ENCODE measurements at places on chromosomes 4 and X.
A peak's percentile ranks its signal among the peaks of the same experiment; 100 is the strongest.

GRCh38 chr4:38365748-38366310 lies 298.2 kb upstream of the KLF3 start:
- no peak for DNase-seq

DNA sequence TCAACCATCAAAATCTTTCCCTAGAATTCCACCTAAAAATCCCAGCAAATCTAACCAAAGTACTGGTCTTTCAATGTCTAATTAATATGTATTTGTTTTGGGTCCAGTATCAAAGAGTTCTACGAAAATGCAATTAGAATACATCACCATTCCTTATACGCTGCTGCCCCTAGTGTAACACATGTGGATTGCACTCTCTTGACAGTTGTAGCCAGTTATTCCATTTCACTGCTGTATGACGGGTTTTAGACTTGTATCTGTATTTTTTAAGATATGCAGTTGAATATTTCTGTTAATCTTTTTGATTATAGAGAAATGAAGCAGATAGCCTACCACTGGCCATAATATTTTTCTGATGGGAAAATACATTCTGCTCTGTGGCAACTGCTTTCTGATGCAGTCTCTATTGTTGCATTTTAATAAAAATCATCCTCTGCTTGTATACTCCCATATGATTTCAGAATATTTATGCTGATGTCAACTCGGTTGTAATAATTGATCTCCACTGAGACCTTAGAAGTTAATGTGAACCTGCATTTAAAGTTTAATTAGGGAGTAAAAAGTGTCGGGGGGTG lies 17.1 kb upstream of the PAGE2B start:
- DNase-seq, result peak; percentile 27

DNA sequence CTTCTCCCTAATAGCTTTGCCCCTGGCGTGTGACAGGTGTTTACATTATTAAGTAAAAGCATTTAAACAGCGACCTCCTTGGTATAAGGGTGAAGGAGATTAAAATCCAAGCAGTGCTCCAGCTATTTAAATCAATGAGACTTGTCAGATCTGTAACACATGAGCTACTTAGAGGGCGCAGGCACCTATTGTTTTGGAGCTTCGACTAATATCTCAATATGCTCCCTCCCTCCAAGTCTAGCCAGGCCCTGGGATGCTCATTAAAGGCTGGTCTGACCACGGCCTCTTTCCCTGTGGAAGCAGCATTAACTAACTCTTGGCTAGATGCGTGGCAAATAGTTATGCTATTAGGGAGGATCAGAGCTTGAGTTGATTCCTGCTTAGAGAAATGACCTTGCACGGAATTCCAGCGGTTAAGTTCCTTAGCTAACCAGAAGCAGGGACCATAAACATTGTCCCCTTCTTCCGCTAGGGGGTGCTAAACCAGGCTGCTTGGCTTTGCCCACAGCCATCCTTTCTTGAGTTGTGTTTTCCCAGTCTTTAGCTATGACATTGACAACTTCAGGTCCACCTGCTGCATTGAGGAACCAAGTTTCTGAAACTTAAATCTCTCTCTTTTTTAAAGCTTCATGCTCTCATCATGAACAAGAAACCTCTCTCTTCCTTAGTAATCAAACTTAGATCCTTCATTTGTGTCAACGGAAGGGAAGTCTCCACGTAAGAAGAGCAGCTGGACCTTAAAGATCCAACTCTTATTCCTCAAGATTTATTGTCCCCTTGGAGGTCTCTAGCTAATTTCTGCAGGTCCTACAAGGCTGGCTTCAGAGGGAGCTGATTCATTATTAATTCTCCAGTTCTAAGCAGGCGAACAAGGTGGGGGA lies 80.7 kb upstream of the IGFBP7 start:
- DNase-seq, result peak; percentile 32

DNA sequence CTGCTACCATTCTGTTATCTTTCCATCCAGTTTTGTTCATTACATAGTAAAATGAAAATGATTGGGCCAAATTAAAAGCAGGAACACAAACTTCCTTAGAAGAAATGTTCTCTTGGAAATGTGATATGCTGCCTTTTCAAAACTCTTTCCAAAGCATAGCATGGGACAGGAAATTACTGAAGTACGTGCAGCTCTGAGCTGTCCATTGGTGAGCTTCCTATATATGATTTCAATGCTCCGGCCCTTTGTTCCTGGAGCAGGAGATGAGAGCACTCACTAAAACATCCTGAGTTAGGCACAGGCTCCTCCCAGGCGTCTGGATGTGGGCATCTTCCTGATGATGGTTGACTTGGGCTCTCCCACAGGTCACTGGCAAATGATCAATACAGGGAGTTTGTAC lies 33.0 kb upstream of the ANXA3 start:
- DNase-seq, result no peak

GRCh38 chr4:104915864-104916263 lies 230.8 kb upstream of the TET2 start:
- no peak for DNase-seq

DNA sequence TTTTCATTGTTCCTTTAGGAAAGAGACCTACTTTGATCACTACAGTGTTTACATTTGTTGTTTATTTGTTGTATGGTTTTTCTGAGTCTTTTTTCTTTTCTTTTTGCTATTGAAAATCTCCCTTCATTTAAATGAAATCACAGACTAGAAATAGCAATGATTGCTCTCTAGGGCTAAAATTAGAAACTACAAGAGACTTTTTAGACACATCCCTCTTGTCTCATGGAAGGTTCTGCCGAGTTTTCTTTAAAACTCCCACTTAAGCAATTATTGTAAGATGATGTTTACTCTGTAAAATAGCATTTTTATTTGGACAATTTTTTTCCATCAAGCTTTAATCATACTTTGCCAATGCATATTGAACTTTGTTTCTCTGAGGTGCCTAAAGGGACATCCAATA lies 136.6 kb downstream of the PALLD start:
- DNase-seq, result no peak

DNA sequence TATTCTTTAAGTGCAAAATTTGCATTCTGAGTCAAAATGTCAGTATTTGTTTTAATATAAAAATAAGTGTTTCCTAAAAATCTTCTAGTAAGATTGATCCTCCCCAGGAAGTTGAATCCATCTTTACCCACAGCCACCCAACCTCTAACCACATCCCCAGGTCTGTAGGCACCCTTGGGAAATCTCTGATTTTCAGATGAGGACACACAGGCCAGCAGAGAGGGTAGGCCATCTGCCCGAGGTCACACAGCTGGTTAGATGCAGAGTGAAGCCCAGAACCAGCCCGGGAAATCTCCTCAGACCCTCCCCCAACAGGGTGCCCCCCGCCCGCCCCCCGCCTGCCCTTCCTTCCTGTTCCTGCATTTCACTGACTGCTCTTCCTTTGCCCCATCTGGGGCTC lies 277.5 kb downstream of the FBXW7 start:
- DNase-seq, result no peak

DNA sequence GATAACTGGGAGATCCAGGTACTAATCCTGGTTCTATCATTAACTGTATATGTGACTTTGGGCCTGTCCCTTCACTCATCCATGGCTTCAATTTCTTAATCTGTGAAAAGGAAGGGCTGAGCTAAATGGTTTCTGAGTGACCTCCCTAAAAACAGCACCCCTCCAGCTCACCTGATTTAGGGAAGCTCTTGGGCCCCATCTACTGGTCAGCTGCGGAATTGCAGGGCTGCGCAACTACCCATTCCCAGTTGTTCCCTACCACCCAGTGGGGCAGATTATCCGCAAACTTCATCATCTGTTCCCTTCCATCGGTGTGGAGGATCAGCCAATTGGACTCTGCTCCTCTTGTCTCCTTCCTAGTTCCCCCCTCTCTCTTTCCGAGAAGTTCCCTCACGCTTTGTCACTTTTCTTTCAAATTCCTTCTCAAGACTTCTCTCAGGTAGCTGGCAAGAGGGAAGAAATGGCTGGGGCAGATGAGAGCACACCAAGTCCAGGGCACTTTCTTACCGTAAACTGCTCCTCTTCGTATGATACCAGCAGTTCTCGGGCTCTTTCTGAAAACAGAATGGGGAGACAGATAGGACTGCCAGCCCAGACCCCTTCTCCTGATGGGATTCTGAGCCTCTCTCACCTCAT lies 5.8 kb downstream of the LAS1L start:
- DNase-seq, result peak; percentile 19

GRCh38 chr4:152045807-152046571 lies 285.2 kb upstream of the GATB start:
- no peak for DNase-seq

DNA sequence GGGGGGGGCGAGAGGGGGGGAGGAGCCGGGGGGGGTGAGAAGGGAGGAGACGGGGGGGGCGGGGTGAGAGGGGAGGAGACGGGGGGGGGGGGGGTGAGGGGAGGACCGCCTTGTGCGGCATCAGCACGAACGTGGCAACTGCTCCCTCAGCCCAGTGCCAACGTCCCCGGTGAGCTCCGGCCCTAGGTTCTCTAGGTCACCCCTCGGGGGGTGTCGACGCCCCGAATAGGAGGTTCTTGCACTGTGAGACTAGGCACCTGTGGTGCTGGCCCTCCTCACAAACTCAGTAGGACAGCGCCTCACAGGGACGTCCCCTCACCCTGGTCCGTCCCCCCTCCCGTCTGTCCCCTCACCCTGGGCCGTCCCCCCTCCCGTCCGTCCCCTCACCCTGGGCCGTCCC lies 21.5 kb upstream of the GTPBP6 start:
- DNase-seq, result no peak

All from AML-193 (cell line).